ENCODE measurements at places on chromosomes 3 and 15. TPM values are rescaled to one million over a fixed set of nuclear protein-coding genes. Genes with fewer than 3 reads are reported as not detected.

- H3K27ac ChIP-seq, result no peak overlapping the region
- no peaks in the 10 kb centered on the region for H3K36me3 ChIP-seq
- DNase-seq, result no peak
- no peaks in the 10 kb centered on the region for H3K27me3 ChIP-seq
- H3K4me3 ChIP-seq, result no peak overlapping the region
- no peaks in the 10 kb centered on the region for H3K4me1 ChIP-seq
Observed at GRCh38 chr3:197508461-197508860, 47.3 kb downstream of the BDH1 start.

DNA sequence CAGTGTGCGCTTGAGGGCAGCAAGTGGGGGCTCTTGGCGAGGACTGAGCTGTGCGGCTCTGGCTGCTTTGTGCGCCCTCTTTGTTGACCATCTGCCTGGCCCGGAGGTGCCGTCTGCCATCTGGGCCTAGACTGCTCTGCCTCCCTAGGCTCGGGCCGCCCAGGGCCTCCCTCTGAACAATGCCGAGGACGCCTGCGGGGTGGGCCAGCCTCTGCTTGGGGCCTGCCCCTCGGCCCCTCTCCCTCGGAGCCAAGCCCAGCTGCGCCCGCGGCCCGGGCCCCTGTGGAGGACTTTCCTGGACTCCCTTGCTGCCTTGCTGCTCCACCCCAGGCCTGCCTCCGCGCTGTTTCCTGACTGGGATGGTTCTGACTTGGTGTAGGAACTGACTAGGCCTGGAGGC is 31.9 kb upstream of the SPSB4 start:
- H3K4me3 ChIP-seq, result no peak overlapping the region
- no peak overlapping the region for H3K27ac ChIP-seq
- H3K4me1 ChIP-seq, result no peaks in the 10 kb centered on the region
- DNase-seq, result peak; percentile 59
- H3K27me3 ChIP-seq, result no peaks in the 10 kb centered on the region

DNA sequence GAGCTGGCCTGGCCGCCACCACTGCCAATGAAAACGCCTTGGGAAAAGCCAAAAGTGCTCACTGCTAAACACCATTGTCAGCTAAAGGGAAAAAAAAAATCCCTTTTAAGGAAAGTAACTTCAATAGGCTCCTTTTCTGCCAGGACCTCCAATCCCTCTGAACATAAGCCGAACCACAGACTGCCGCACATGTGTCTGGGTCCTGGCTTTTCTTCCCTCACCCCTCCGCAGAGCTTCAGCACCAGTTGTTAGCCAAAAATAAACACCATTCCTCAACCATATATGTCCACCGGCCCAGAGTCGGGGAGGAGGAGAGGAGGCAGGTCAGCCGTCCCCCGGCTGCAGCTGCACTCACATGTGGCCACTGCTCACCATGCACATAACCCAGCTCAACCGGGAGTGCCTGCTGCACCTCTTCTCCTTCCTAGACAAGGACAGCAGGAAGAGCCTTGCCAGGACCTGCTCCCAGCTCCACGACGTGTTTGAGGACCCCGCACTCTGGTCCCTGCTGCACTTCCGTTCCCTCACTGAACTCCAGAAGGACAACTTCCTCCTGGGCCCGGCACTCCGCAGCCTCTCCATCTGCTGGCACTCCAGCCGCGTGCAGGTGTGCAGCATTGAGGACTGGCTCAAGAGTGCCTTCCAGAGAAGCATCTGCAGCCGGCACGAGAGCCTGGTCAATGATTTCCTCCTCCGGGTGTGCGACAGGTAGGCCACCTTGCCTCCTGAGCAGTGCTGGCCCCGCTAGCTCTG is at the start of gene FBXL22:
Gene FBXL22 (plus strand): TSS at position 350 of the 753 bp plus-strand sequence. CDS start 6 bp downstream, at position 356.
- no peaks in the 10 kb centered on the region for H3K27me3 ChIP-seq
- peak; percentile 69 for DNase-seq
- peaks cover 72% of the 10 kb centered on the region for H3K4me1 ChIP-seq
- peak within 1 kb of the TSS; percentile 93 for H3K27ac ChIP-seq

GRCh38 chr15:96058103-96058851 is 272.2 kb upstream of the NR2F2 start:
- DNase-seq, result no peak
- H3K36me3 ChIP-seq, result no peaks in the 10 kb centered on the region
- no peak overlapping the region for H3K4me3 ChIP-seq
- no peaks in the 10 kb centered on the region for H3K27me3 ChIP-seq
- peaks cover 11% of the 10 kb centered on the region for H3K4me1 ChIP-seq
- no peak overlapping the region for H3K27ac ChIP-seq

- no peaks in the 10 kb centered on the region for H3K4me1 ChIP-seq
- no peak overlapping the region for H3K4me3 ChIP-seq
- no peaks in the 10 kb centered on the region for H3K27me3 ChIP-seq
- no peak for DNase-seq
Observed at GRCh38 chr15:35466476-35466875, 79.5 kb downstream of the DPH6 start.

DNA sequence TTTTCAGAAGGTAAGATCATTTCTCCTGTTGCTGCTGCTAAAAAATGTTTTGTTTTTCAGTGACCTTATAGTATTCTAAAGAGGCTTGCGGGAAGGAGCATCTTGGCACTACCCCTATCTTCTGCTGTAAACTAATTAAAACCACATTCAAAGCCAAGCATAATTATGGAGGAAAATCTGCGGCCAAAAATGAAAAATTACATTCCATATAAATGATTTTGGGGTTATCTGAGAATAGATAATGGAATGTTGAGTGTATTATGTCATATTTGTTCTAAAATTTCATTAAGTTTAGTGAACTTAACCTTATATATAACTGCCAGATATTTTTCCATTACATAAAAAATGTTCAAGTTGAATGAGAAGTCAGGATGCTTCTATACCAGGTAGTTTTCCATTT is 170.4 kb upstream of the TMC3 start:
- no peak for DNase-seq
- H3K27me3 ChIP-seq, result no peaks in the 10 kb centered on the region
- H3K4me1 ChIP-seq, result no peaks in the 10 kb centered on the region
- H3K36me3 ChIP-seq, result no peaks in the 10 kb centered on the region
- no peak overlapping the region for H3K27ac ChIP-seq

GRCh38 chr15:87496795-87497194 is 759.7 kb downstream of the NTRK3 start:
- H3K4me3 ChIP-seq, result no peak overlapping the region
- H3K4me1 ChIP-seq, result no peaks in the 10 kb centered on the region
- peak overlapping the region; percentile 50 for H3K27ac ChIP-seq
- no peaks in the 10 kb centered on the region for H3K27me3 ChIP-seq

Gene MKRN3
- total RNA-seq, result not detected

GRCh38 chr3:42276141-42277132 is 10.5 kb upstream of the CCK start:
- no peaks in the 10 kb centered on the region for H3K4me1 ChIP-seq
- no peaks in the 10 kb centered on the region for H3K27me3 ChIP-seq
- DNase-seq, result no peak
- H3K4me3 ChIP-seq, result no peak overlapping the region
- no peak overlapping the region for H3K27ac ChIP-seq
- H3K36me3 ChIP-seq, result no peaks in the 10 kb centered on the region

GRCh38 chr3:184015381-184016019 is 2.2 kb downstream of the ABCC5 start:
- H3K36me3 ChIP-seq, result no peaks in the 10 kb centered on the region
- H3K27me3 ChIP-seq, result no peaks in the 10 kb centered on the region
- H3K27ac ChIP-seq, result peak overlapping the region; percentile 92
- H3K4me1 ChIP-seq, result peaks cover 20% of the 10 kb centered on the region
- peak overlapping the region; percentile 37 for H3K4me3 ChIP-seq
- DNase-seq, result peak; percentile 41

- peaks cover under 1% of the 10 kb centered on the region for H3K4me1 ChIP-seq
- DNase-seq, result no peak
- no peak overlapping the region for H3K27ac ChIP-seq
- no peak overlapping the region for H3K4me3 ChIP-seq
- H3K36me3 ChIP-seq, result no peaks in the 10 kb centered on the region
Observed at GRCh38 chr3:59812237-59813147, 762.7 kb upstream of the CFAP20DC start.

GRCh38 chr3:56291953-56292352 is 176.3 kb downstream of the ERC2 start:
- no peak overlapping the region for H3K4me3 ChIP-seq
- no peaks in the 10 kb centered on the region for H3K36me3 ChIP-seq
- no peaks in the 10 kb centered on the region for H3K4me1 ChIP-seq
- DNase-seq, result no peak
- no peaks in the 10 kb centered on the region for H3K27me3 ChIP-seq

DNA sequence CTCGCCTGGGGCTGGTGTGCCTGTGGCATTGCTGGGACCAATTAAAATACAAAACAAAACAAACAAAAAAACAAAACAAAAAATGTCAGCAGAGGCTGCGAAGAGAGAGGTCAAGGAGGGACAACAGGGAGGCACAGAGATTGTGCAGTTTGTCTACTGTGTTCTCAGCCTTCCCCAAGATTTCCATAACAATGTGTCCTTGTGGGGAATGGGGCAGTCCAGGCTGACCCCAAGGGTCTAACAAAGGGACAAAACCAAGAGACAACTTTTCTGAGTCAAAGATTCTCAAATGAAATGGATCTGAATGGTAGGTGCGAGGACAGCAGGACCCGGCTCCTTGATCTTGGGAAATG is 46.4 kb upstream of the TRPM1 start:
- no peak overlapping the region for H3K27ac ChIP-seq
- DNase-seq, result no peak
- no peak overlapping the region for H3K4me3 ChIP-seq
- no peaks in the 10 kb centered on the region for H3K36me3 ChIP-seq
- peaks cover 10% of the 10 kb centered on the region for H3K27me3 ChIP-seq
- no peaks in the 10 kb centered on the region for H3K4me1 ChIP-seq

- no peak overlapping the region for H3K27ac ChIP-seq
- H3K36me3 ChIP-seq, result no peaks in the 10 kb centered on the region
- DNase-seq, result no peak
- no peaks in the 10 kb centered on the region for H3K27me3 ChIP-seq
Observed at GRCh38 chr3:23356169-23356568, 153.0 kb downstream of the UBE2E2 start.

Gene NR2E3
- 0.20 TPM for total RNA-seq

- H3K27ac ChIP-seq, result no peak overlapping the region
- no peaks in the 10 kb centered on the region for H3K4me1 ChIP-seq
- no peaks in the 10 kb centered on the region for H3K27me3 ChIP-seq
- no peak for DNase-seq
Observed at GRCh38 chr3:82080261-82080660, 318.8 kb upstream of the GBE1 start.

Gene NSMCE3
- total RNA-seq, result 7.3 TPM

Gene TF
- total RNA-seq, result 2.4 TPM

GRCh38 chr3:142226474-142226873 is 1.1 kb upstream of the GK5 start:
- H3K4me3 ChIP-seq, result no peak overlapping the region
- DNase-seq, result no peak
- peaks cover 7% of the 10 kb centered on the region for H3K4me1 ChIP-seq
- no peak overlapping the region for H3K27ac ChIP-seq
